ENCODE measurements at places on chromosomes 3 and 15. TPM values are rescaled to one million over a fixed set of nuclear protein-coding genes. Genes with fewer than 3 reads are reported as not detected.

DNA sequence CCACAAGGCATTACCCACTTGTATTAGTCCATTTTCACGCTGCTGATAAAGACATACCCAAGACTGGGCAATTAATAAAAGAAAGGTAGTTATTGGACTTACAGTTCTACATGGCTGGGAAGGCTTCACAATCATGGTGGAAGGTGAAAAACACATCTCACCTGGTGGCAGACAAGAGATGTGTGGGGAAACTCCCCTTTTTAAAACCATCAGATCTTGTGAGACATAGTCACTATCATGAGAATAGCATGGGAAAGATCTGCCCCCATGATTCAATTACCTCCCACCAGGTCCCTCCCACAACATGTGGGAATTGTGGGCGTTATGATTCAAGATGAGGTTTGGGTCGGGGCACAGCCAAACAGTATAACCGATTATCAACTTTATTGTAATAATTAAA lies 17.0 kb upstream of the CMC1 start:
- DNase-seq = no peak

DNA sequence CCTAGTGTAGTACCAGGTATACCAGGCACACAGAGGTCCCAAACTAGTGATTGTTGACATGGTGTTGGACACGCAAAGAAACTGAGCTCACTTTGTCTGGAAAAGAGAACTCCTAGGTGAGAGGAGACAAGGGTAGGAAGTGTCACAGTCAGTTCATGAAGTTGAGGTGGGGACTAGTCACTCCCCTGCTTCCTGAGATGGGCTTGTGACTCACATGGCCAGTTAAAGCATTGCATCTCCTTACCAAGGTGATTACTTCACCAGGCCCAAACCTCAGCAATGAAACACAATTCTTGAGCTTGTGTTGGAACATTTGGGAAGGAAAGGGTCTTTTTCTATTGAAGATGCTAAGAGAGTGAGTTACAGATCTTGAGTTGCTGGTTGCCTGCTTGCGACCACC lies 49.2 kb upstream of the RAD18 start:
- no peak for DNase-seq

DNA sequence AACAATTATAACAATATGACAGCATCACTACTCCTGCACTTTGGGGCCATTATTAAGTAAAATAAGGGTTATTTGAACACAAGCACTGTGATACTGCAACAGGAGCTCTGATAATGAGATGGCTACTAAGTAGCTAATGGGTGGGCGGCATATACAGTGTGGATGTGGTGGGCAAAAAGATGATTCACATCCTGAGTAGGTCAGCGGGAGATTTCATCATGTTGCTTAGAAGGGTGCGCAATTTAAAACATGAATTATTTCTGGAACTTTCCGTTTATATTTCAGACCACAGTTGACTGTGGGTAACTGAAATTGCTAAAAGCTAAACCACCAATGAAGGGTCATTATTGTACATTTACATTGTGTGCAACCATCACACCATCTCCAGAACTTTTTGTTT lies 42.3 kb downstream of the FBXO22 start:
- DNase-seq = no peak

- no peak for DNase-seq
Measured at GRCh38 chr3:9986230-9986725, 363 bp downstream of the EMC3 start.

- DNase-seq = no peak
Measured at GRCh38 chr3:182261041-182261440, 532.3 kb upstream of the ATP11B start.

GRCh38 chr15:33644304-33644703 lies 324.0 kb upstream of the CHRM5 start:
- DNase-seq = no peak

- DNase-seq = no peak
Measured at GRCh38 chr3:40329071-40329470, 19.6 kb downstream of the EIF1B start.

GRCh38 chr3:197718891-197719290 lies 17.8 kb downstream of the RUBCN start:
- no peak for DNase-seq

DNA sequence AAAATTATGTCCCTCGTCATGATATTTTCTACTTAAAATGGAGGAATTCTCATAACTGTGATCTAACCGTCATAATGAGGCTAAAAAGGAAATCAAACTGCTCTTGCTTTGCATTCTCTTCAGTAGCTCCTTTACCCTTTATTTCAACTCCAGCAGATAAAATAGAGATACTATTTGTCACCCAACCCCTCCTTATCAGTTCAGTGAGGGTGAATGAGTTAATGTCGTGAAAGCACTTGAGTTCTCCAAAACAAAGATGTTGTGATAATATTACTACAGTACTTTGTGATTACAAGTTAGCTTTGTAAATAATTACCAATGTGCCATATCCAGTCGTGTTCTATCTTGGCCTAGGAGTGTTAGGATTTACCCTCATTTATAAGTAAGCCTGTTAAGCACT lies 63.4 kb upstream of the ANKRD28 start:
- DNase-seq = no peak

DNA sequence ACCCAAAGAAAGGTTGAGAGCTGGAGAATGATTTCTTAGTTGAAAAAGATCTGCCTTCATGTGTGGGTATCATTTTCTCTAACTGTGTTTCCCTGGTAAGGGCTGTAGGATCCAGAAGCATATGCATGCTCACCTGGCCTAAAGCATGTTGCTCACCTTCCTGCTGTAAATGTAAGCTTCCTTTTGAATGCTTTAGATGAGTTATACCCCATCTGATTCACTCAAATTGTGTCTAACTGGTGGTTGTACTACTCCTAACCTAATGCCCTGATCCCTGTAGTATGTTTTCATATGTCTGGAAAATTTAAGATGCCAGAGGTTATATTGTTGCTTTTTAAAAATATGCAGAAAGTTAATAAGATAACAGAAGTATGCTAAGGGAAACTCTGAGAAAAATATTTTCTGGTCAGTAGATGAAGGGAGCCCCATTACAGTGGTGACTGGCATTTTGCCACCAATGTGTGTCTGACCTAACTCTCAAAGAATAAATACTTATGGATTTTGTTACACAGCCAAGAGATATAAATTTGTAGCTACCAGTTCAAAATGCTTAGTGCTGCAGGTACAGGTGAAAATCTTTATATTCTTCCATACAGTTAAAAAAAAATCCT lies 7.7 kb downstream of the FILIP1L start:
- DNase-seq = no peak

DNA sequence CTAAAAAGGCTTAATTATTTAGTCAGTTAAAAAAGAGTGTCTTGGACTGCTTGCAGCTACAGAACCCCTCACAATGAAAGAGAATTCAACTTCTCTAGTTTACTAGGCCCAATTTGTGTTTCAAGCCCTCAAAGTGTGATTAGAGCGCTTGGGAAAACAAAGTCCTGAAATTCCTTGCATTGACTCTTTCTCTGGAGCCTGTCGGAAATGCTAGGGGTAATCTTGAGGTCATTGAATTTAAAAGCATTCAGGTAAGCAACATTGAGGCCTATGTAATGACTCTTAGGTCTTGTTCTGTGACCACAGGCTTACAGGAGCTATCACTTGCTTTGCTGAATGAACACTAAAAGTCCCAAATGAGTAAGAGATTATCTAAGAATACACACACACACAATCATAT lies 186.0 kb downstream of the NLGN1 start:
- no peak for DNase-seq

DNA sequence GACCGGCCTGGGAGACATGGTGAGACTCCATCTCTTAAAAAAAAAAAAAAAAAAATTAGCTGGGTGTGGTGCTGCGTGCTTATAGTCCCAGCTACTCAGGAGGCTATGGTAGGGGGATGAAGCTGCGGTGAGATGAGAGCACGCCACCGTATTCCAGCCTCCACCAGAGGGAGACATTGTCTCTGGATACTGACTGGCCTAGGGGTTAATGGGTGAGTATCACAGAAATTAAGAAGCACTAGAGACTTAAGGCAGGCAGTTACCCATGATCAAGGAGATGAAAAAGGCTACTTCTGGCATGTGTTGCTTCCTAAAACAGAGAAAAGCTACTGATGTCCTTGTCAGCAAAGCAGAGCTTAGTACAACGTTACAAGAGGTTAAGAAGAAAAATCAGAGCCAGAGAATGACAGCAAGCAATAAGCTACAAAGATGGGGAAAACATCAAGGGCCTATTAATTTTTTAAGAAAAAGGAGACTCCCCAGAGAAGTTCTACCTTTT lies 8.6 kb downstream of the TFRC start:
- DNase-seq = peak; percentile 70

DNA sequence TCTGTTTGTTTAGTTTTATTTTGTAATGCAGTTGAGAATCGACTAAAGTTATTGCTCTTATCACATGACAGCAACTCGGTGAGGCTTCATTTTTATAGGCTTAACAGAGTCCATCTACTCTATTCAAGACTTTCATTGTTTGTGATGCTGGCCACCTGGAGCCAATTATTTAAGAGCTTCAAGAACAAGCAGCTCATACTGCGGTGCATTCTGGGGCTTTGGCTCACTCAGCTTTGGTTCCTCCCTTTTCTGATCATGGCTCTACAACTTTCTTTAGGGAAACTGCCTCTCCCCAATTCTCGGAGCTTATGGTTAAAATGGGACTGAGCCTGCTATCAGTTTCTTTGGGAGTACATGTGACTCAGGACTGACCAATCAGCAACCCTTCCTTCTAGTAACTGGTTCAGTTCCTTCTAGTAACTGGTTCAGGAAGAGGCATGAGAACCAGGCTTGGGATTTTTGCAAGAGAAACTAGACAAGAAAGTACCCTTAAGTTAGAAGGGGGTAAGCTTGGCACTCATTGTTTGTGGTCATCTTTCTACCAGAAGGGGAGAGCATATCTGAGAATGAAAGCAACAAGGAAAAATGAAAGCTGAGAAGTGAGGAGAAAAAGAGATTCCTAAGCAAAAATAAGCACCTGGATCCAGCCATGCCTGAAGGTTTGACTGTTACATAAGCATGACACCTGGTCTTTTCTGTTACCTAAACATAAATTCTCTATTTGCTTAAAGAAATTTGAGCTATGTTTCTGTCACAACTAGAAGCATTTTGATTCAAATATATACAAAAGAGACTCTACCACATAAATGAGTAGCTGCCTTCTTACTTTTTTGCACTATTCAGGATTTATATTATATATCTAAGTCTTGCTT lies 24.1 kb upstream of the ARHGEF3 start:
- no peak for DNase-seq

- no peak for DNase-seq
Measured at GRCh38 chr3:13588993-13589392, 40.1 kb downstream of the FBLN2 start.

DNA sequence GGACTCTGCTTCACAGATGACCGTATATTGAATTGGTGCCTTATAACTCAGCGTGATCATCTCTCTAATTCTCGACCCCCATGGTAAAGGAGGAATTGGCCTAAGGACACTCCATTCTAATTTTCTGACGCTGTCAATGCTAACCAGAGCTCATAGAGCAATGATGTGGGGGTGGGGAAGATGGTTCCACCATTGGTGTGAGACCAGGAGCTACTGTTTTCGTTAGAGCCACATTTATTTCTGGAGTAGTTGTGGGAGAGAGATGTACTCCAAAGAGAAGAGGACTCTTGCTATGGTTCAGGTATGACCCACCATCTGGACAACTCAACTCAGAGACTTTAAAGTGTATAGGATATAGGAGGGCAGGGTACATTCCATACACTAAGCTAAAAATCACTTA lies 16.3 kb downstream of the ZBTB38 start:
- DNase-seq = no peak

DNA sequence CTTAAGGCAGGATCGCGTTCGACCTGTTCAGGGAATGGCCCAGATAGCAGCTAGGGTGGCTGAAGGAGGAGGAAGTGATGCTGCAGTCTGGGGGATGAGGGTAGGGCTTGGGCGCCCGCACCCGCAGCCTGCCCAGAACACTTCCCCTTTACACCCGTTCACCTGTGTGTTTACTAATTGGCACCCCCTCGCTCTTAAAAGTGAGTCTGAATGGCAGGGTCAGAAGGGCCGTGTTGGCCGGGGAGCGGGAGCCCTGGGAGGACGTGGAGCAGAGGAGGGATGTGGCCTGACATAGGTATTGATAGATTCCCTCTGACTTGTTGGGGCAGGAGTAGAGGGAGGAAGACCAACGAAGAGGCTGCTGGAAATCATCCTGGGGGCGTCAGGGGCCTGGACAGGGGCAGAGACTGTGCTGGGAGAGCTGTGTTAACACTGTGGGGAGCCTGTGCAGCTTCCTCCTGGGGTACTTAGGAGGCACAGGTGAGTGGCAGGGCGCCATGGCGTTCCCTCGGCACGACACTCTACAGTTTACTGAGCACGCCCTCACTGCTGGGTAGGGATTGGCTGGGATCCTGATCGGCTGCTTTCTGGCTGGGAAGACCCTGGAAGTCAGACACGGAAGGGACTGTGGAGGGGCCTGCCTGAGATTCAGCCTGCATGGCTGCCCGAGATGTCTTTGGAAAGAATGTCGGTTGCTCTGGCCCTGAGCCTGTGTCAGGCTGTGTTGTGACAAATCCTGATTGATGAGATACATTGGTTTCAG lies 51.7 kb downstream of the SLC6A6 start:
- no peak for DNase-seq

DNA sequence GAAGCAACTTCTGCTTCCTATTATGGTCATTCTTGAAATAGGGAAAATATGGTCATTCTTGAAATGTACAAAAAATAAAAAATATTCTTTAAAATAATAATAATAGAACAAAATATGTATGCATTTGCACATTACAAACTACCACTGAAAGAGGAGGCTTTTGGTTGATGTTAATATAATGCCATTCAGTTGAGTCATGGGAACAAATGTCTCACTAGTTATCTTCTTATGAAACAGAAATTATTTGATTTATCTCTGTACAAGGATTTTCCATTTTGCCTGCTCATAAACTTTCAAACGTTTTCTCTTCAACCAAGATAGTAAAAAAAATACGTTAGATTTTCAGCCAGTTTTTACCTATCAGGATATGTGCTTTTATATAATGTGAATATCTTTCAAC lies 1662.7 kb downstream of the OTOL1 start:
- no peak for DNase-seq

DNA sequence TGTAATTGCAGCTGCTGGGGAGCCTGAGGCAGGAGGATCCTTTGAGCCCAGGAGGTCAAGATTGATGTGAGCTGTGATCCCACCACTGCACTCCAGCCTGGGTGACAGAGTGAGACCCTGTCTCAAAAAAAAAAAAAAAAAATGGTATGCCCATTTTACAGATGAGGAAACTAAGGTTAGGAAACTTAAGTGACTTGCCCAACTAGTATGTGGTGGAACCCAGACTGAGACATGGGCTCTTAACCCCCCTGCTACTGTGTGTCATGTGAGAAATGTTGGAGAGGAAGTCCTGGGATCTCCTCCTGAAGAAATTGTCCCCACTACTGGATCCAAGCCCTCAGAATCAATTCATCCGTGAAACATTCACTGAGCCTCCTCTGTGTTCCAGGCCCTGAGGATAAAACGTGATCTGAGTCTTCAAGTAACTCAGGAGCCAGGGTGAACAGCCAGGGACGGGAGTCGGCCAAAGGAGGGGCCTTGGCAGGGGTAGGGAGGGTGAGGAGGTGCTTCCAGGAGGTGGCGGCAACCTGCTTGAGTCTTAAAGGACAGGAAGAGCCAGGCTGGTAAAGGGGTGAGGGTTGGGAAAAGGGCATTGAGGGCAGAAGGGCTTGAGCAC lies 19.6 kb upstream of the RNU6-1 start:
- DNase-seq = no peak

- no peak for DNase-seq
Measured at GRCh38 chr3:52834871-52835501, at the start of gene MUSTN1. Gene MUSTN1 (minus strand): TSS chr3:52835019. CDS start chr3:52834948, 71 bp downstream.

- no peak for DNase-seq
Measured at GRCh38 chr3:10367506-10367905, 46.6 kb upstream of the SEC13 start.

POLG gene
- total RNA-seq = 86.8 TPM

PLSCR2 gene
- 0.94 TPM for total RNA-seq

ROPN1 gene
- 1.1 TPM for total RNA-seq

GOLGA8T gene
- total RNA-seq = 0.16 TPM

GP5 gene
- total RNA-seq = not detected

NR1I2 gene
- total RNA-seq = 70.4 TPM

GLDN gene
- 3.7 TPM for total RNA-seq
